ENCODE measurements at places on chromosomes 5 and 9.

DNA sequence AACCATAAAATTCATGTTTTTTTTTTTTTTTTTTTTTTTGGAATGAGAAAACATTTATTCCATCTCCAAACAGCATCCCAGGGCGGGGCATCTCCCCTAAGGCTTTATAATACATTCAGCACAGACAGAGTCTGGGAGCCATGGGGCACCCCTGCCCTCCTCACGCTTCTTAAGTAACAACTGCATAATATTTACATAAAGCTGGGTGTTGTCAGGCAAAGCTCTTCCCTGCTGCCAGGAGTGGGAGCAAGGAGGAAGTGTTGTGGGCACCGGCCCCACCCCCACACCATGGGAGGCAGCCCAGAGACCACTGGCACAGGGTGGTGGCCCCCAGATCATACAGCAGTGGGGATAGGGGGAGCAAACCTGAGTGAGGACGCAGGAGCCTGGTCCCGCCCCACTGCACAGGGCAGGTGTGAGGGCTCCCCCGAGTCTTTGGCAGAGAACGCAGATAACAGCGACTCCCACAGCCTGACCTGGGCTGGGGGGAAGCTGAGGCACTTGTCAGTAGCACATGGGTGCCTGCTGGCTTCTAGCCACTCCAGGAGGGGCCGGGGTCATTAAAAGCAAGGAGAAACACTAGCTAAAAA lies 86.1 kb upstream of the CEP78 start:
- no peak for DNase-seq

GRCh38 chr9:13070612-13071595 lies 208.6 kb downstream of the MPDZ start:
- DNase-seq, result no peak

GRCh38 chr5:178624631-178625546 lies 2.0 kb downstream of the CLK4 start:
- DNase-seq, result no peak

GRCh38 chr5:163330723-163331668 lies 106.4 kb upstream of the CCNG1 start:
- no peak for DNase-seq
